Muscle of leg (tissue), 16 donors: ENCODE measurements at places on chromosomes 6 and 20.
A peak's percentile ranks its signal among the peaks of the same experiment; 100 is the strongest.

DNA sequence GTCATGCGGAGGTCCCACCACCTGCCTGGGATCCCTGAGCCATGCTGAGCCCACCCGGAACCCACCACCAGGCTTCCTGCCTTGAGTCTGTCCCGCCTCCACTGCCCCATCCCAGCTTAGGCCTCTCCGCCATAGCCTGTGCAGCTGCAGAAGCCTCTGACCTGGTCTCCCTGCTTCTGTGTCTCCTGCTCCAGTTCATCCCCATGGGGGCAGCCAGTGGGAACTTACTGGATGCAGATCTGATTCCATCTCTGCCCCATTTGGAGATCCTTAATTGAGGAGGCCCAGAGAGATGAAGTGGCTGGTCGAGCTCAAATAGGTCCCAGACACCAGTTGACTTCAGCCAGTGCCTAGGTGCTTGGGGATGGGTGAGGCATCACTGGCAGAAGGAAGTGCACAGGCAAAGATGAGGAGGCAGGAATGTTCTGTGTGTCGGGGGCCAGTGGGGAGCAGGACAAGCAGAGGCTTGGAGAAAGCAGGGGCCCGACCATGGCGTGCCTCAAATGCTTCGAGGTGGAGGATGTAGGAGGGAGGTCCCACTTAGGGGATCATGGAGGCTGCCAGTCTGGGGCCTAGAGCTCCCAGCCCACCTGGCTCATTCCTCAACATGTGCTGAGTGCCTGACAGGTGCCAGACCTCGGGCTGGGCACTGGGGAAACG is 112.8 kb downstream of the TOX2 start:
- DNase-seq, result no peak

GRCh38 chr6:39260953-39261352 is 31.7 kb upstream of the KCNK5 start:
- DNase-seq, result no peak

DNA sequence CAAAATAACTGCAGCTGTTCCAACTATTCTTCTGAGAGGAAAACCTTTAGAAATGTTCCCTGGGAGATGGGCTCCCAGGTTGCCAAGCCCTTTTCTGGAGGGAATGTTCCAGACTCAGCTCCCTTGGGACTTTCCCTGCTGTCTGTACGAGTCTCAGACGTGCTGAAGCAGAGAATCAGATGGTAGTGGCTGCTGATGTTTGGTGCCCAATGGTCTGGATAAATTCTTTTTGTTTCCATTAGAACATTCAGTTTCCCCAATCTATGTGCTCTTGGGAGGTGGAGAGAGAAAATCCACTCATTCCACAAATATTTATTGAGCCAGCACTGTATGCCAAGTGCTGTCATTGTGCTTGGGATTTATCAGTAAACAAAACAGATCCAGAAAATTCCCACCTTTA is 40.0 kb downstream of the SNHG17 start:
- no peak for DNase-seq

GRCh38 chr6:40710626-40711330 is 123.6 kb upstream of the LRFN2 start:
- DNase-seq, result peak; percentile 87

DNA sequence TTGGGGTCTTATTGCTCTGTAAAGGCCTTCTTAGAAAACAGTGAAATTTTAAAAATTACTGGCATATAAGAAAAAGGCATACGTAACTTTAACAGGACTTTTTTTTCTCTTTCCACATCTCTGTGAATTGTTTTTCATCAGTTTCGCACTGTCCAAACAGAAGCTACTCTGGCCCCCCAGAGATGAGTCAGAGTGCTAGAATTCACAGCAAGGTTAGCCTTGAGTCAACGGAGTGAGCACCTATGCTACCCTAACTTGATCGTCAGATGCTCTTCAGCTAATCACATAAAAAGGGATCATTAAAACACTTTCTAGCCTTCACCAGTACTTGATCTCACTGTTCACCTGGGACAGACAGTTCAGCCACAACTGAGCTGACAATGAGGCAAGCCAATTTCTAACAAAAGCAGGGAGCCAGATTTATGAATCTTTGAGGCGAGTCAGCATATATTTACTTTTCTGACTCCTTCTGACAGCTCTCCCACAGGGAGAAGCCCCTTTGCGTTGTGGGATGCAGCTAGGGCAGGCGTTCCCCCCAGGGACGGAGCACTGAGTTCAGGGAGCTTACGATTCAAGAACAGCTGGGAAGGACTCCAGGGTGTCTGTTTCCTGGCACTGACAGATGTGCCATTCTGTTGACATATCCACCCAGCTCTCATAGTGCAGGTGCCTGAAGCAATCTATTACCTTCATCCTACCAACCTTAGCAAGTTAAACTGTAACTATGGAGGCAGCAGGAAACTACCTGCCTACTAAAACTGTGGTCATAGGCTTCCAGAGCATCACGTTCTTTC is 46.4 kb upstream of the SPDEF start:
- no peak for DNase-seq

DNA sequence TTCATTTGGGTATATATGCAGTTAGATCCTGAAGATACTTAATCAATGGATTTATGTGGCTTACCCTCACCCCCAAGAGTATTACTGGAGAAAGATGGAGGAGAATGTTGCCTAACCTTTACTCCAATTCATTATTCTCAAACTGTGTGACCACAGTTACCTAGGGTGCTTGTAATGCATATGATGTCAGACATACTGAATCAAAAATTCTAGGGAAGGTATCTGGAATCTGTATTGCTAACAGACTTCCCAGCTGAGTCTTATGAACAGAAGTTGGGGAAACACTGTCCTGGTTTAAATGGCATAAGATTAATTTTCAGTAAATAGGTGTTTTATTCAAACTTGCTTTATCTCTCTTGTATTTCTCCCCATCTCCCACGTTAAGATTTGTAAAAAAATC is 83.9 kb downstream of the PKIB start:
- no peak for DNase-seq
